ENCODE measurements at places on chromosomes 5 and 9.

DNA sequence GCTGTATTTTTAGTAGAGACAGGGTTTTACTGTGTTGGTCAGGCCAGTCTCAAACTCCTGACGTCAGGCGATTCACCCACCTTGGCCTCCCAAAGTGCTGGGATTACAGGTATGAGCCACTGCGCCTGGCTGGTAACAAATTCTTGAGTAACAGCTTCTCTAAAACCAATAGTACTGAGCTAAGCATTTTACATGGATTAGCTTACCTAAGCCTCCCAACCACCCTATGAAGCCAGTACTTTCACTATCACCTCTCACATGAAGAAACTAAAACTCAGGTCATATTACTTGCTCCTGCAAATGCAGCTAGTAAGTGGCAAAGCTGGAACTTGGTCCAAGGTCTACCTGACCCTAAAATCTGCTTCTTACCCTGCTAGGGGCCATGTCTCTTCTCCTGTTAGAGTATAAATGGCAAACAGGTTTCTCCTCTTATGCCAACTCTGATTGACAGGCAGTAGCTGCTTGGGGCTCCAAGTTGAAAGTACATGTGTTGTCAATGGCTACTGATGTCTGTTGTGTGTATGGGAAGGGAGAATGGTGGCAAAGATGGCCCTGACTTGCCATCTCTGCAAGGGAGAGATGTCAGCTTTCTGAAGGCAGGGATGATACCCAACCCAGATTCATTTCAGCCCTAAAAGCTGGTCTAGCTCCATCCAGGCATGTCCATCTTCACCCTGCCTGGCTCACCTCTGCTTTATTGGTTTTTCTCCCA is 4.0 kb downstream of the PHF19 start:
- H3K36me3 ChIP-seq: peaks cover 20% of the 10 kb centered on the region
- no peak overlapping the region for H3K4me3 ChIP-seq
- peak overlapping the region; percentile 9 for H3K27ac ChIP-seq
- H3K27me3 ChIP-seq: no peaks in the 10 kb centered on the region
- no peak for DNase-seq

DNA sequence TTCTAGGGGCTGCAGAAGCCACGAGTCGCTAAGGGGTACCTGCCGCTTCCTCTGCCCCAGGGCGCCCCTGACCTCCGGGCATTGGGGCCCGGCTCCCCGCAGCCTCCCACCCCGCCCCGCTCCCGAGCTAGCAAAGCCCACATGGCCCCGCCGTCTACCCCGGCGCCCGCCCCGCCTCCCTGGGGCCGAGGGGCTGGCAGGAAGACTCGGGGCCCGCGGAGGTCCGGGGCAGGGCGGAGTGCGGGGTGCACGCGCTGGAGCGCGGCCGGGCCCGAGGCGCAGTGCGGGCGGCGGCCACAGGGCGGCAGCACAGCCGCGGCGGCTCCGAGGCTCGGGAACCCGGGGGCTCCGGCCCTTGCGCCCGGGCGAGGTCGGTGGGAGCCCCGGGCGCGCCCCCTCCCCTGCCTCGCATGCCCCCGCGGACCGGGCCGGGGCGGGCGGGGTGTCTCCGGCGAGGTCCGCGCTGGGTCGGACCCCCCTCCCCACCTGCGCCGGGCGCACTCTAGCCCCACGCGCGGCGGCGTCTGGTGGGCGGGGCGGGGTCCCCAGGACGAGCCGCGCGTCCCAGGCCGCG is 6.7 kb downstream of the NRARP start:
- no peaks in the 10 kb centered on the region for H3K27me3 ChIP-seq
- no peak overlapping the region for H3K4me3 ChIP-seq
- DNase-seq: peak; percentile 41
- peaks cover 7% of the 10 kb centered on the region for H3K4me1 ChIP-seq

- H3K4me3 ChIP-seq: no peak overlapping the region
- no peaks in the 10 kb centered on the region for H3K4me1 ChIP-seq
- DNase-seq: no peak
- H3K27me3 ChIP-seq: no peaks in the 10 kb centered on the region
These were observed 180.8 kb downstream of the PAX5 start for GRCh38 chr9:36853233-36853632.

- no peak overlapping the region for H3K27ac ChIP-seq
- H3K4me3 ChIP-seq: no peak overlapping the region
- no peaks in the 10 kb centered on the region for H3K4me1 ChIP-seq
- DNase-seq: no peak
- no peaks in the 10 kb centered on the region for H3K36me3 ChIP-seq
- H3K27me3 ChIP-seq: no peaks in the 10 kb centered on the region
These were observed 2.3 kb downstream of the CRB2 start for GRCh38 chr9:123358181-123358905.

DNA sequence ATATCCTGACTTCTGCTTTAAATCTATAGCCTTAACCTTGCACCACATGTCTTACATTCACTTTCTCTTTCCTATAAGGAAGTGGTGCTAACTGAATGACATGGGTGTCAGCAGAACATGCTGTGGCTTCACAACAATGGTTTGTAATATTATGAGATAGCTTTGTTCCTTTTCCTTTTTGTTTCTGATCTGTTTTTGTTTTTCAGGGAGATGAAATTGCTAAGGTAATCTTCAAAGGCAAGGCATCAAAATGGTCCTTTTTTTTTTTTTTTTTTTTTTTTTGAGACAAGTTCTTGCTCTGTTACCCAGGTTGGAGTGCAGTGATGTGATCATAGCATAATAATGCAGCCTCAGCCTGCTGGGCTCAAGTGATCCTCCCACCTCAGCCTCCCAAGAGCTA is 53.6 kb upstream of the RANBP6 start:
- no peak overlapping the region for H3K27ac ChIP-seq
- H3K4me1 ChIP-seq: peaks cover 12% of the 10 kb centered on the region
- no peak overlapping the region for H3K4me3 ChIP-seq

DNA sequence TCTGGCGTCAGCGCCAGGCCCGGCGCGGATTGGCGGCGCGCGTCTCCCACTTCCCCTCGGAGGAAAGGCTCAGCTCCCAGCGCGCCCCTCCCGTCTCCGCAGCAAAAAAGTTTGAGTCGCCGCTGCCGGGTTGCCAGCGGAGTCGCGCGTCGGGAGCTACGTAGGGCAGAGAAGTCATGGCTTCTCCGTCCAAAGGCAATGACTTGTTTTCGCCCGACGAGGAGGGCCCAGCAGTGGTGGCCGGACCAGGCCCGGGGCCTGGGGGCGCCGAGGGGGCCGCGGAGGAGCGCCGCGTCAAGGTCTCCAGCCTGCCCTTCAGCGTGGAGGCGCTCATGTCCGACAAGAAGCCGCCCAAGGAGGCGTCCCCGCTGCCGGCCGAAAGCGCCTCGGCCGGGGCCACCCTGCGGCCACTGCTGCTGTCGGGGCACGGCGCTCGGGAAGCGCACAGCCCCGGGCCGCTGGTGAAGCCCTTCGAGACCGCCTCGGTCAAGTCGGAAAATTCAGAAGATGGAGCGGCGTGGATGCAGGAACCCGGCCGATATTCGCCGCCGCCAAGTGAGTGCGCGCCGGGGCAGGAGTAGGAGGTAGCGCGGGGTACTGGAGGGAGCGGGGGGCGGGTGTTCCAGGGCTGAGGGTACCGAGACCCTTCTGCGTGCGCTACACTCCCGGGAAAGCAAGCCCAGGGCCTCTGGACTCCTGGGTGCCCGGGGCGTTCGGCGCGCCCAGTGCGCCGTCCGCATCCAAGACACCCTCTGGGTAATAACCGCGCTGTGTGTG is at the start of gene MSX2:
MSX2 (plus strand) TSS at position 99 of the 777 bp plus-strand sequence; CDS start at position 177, 78 bp downstream.
- H3K4me3 ChIP-seq: peak within 1 kb of the TSS; percentile 81
- H3K27me3 ChIP-seq: peaks cover 29% of the 10 kb centered on the region
- no peaks in the 10 kb centered on the region for H3K4me1 ChIP-seq

DNA sequence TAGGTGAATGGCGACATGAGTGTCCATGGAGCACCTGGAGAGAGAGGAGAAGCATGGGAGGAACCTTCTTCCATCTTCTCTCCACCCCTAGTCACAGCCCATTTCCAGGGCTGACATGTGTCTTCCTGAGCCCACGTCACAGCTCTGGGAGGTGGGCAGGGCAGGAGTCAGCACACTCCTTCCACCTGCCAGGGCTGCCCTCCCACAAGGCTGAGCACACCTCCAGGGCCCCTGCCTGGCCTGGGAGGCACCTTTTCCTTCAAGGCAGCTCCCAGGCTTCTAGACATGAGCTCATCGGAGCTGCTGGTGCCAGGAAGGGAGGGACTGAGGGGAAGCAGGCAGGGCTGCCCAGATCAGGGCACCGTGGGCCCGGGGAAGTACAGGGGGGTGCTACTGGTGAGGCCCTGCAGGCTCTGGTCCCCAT is 13.6 kb upstream of the SYNPO start:
- no peaks in the 10 kb centered on the region for H3K36me3 ChIP-seq
- no peak for DNase-seq
- H3K4me1 ChIP-seq: peaks cover 15% of the 10 kb centered on the region
- no peak overlapping the region for H3K4me3 ChIP-seq
- no peaks in the 10 kb centered on the region for H3K27me3 ChIP-seq

- peak; percentile 86 for DNase-seq
- peak overlapping the region; percentile 81 for H3K4me3 ChIP-seq
- peaks cover 15% of the 10 kb centered on the region for H3K27me3 ChIP-seq
These were observed 2.7 kb downstream of the VCAN start for GRCh38 chr5:83474161-83474796.

DNA sequence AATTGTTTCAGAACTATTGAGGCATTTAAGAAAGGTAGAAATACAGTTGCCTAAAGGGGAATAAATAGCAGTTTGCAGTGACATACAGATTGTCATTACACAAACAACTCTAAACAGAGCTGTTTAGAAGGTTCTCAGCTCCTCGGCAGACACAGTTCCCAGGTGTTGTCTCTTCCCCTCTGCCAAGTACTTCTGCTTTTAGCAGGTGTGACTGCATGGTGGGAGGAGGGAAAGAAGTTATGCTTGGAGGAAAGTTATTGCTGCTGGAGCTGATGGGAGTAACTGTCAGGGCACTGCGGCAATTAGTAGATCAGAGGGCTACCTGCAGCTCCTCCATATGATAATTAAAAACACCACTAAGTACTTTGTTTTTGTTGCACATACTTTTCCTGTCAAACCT is 14.5 kb downstream of the EDIL3 start:
- H3K27ac ChIP-seq: no peak overlapping the region
- H3K4me1 ChIP-seq: no peaks in the 10 kb centered on the region
- no peak for DNase-seq

GRCh38 chr5:174692381-174692780 is 32.0 kb upstream of the MSX2 start:
- H3K4me1 ChIP-seq: no peaks in the 10 kb centered on the region
- peaks cover 25% of the 10 kb centered on the region for H3K27me3 ChIP-seq
- no peak overlapping the region for H3K27ac ChIP-seq
- no peaks in the 10 kb centered on the region for H3K36me3 ChIP-seq
- H3K4me3 ChIP-seq: no peak overlapping the region

DNA sequence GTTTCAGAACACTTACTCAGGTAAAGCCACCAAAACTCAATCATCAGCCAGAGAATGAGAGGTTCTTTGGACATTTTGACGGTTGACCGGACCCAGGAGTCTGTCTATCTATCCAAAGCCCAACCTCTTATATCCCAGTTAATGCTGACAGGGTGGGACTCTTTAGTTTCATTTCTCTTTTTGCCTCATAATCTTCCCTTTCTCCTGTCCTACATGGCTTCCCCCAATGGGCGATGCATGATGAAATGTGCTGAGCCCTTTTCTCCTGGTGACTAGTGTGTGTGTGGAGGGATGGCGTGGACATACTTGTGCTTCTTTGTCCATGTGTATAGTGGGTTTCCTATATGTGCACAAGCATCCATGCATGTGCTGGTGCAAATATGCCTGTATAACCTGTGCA is at the start of gene TIMD4:
TIMD4 (minus strand) TSS at position 102 of the 400 bp plus-strand sequence; CDS start at position 74, 28 bp downstream.
- H3K36me3 ChIP-seq: no peaks in the 10 kb centered on the region
- no peak for DNase-seq
- H3K4me1 ChIP-seq: no peaks in the 10 kb centered on the region
- H3K27ac ChIP-seq: no peak within 1 kb of the TSS
- H3K4me3 ChIP-seq: no peak within 1 kb of the TSS

- H3K4me3 ChIP-seq: no peak overlapping the region
- peaks cover 25% of the 10 kb centered on the region for H3K4me1 ChIP-seq
- H3K27ac ChIP-seq: no peak overlapping the region
- DNase-seq: no peak
These were observed 203.8 kb downstream of the ARHGAP26 start for GRCh38 chr5:142973932-142974331.

GRCh38 chr9:18447131-18447530 is 26.8 kb upstream of the ADAMTSL1 start:
- peaks cover 20% of the 10 kb centered on the region for H3K4me1 ChIP-seq
- peak; percentile 22 for DNase-seq
- H3K4me3 ChIP-seq: no peak overlapping the region
- H3K27me3 ChIP-seq: no peaks in the 10 kb centered on the region

DNA sequence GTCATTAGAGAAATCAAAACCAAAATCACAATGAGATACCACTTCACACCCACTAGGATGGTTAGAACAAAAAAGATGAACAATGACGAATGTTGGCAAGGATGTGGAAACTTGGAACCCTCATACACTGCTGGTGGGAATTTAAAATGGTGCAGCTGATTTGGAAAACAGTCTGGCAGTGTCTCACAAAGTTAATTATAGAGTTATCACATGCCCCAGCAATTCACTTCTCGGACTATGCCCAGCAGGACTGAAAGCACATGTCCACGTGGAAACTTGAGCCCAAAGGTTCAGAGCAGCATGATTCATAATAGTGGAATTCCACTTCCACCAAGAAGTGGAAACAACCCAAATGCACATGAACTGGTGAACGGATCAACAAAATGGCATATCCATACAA is 85.0 kb upstream of the HRH2 start:
- DNase-seq: no peak
- no peak overlapping the region for H3K4me3 ChIP-seq
- peaks cover 79% of the 10 kb centered on the region for H3K27me3 ChIP-seq
- no peaks in the 10 kb centered on the region for H3K36me3 ChIP-seq

- H3K27me3 ChIP-seq: no peaks in the 10 kb centered on the region
- H3K4me1 ChIP-seq: no peaks in the 10 kb centered on the region
- no peak overlapping the region for H3K27ac ChIP-seq
- H3K36me3 ChIP-seq: no peaks in the 10 kb centered on the region
These were observed 561.3 kb downstream of the IRX1 start for GRCh38 chr5:4156889-4157288.

DNA sequence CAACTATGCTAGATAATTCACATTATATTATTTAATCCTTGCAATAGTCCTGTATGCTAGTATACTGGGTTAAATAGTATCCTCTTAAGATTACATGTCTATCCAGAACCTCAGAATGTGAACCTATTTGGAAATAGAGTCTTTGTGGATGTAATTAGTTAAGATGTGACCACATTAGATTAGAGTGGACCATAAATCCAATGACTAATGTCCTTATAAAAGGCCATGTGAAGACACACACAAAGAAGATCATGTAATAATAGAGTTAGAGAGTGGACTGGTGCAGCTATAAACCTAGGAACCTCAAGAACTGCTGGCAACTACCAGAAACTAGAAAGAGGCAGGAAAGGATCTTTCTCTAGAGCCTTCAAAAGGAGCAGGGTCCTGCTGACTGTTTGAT is 263.6 kb upstream of the PTGER4 start:
- H3K4me3 ChIP-seq: no peak overlapping the region
- H3K4me1 ChIP-seq: peaks cover 11% of the 10 kb centered on the region
- no peak for DNase-seq

GRCh38 chr5:170275376-170275994 is 22.1 kb downstream of the LCP2 start:
- H3K36me3 ChIP-seq: no peaks in the 10 kb centered on the region
- DNase-seq: no peak
- H3K4me1 ChIP-seq: no peaks in the 10 kb centered on the region
- no peak overlapping the region for H3K4me3 ChIP-seq
- H3K27me3 ChIP-seq: 0 out of 2 replicates have a peak, but pooled peaks cover 4% of the 10 kb centered on the region

- no peaks in the 10 kb centered on the region for H3K36me3 ChIP-seq
- no peaks in the 10 kb centered on the region for H3K27me3 ChIP-seq
- no peak for DNase-seq
- no peak overlapping the region for H3K27ac ChIP-seq
These were observed 128.1 kb upstream of the NR5A1 start for GRCh38 chr9:124635285-124635684.

Measured in PC-3 (cell line).